Activated CD8-positive, alpha-beta memory T cell treated with anti-CD3 and anti-CD28 coated beads, Interleukin-2, amount 50 U/mL, for 4 hours (primary cell): ENCODE measurements at places on chromosomes 3 and 15.

GRCh38 chr3:188720215-188720614, 451.6 kb upstream of the TPRG1 start:
- no peak for DNase-seq

DNA sequence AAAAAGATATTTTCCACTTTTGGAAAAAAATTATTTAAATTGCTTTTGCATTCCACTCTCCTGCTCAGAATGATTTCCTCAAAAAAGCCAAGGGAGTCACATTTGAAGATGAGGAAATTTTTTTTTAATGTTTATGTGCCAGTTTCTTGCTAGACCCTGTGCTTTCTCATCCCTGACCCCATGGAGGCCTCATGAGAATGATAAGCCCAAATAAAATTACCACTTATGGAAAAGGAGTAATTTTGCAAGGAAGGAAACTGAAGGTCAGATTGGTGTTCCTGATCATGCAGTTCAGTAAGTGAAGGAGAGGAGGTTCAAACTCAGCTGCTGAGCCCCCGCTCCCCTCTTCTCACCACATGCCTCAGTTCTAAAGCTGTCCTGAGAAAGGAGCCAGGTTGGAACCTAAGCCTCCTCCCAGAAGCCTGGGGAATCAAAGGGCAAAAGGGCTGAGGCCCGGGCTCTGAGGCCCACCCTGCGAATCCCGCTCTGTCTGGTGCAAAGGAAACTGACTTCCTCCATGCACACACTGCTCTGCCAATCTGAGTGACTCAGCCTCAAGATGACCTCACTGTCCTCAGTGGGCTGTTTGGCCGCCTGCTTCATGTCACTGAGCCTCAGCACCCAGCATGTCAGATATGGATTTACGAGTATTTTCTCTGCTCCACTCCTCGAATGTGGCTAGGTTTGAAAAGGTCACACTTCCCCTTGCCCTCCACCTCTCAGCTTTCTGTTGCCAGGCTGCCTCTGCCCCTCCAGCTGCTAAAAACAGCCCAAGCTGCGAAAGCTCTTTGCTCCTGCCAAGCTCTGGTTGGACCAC, 56.9 kb upstream of the FLNB start:
- DNase-seq: no peak

- no peak for DNase-seq
Observed at GRCh38 chr15:99104788-99105513, at the start of gene SYNM. SYNM (plus strand) TSS chr15:99105080; CDS start chr15:99105200, 120 bp downstream.

DNA sequence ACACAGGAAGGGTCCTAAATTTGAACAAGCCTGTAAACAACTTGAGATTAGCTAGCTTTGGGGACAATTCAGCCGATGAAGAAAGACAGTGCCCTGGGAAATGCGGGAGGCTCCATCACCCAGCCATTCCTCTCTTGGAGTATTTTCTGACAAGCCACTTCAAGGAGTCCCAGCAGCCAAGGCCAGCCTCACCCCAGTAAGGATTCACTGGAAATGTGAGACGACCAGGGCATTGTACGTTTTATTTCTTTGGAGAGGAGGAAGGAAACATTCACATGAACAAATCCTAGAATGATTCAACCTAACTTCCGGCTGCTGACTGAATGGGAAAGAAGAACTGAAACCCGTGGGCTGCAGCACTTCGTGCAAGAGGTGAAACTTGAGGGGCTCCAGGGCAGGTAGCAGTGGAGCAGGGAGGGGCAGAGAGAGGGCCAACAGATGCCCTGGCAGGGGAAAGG, 116.4 kb upstream of the ARHGEF3 start:
- DNase-seq: no peak

GRCh38 chr3:89252016-89252415, 144.6 kb downstream of the EPHA3 start:
- no peak for DNase-seq

DNA sequence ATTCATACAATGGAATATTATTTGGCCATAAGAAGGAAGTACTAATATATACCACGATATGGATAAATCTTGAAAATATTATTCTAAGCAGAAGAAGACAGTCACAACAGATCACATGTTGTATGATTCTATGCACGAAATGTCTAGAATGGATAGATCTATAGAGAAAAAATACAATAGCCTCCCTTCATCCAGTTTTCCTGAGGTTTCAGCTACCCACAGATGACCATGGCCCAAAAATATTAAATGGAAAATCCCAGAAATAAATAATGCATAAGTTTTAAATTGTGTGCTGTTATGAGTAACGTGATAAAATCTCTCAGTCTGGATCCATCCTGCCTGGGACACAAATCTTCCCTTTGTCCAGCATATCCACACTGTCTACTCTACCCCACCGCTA, 162.2 kb upstream of the ST8SIA2 start:
- DNase-seq: no peak

DNA sequence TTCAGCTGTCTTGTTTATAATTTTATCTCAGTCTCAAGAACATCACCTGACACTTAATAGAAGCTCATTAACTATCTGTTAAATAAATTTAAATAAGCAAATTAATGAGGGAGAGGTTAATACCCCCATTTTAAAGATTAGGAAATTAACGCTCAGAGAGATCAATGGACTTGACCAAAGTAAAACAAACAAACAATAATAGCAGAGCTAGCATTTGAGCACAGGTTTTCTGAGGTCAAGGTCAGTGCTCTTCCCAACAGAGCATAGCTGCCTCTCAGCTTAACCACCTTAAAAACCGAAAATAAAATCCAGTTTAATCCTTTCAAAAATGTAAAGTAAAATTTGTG, 196.6 kb upstream of the BCL6 start:
- no peak for DNase-seq
